ENCODE measurements at places on chromosomes 7 and 10. TPM values are rescaled to one million over a fixed set of nuclear protein-coding genes. Genes with fewer than 3 reads are reported as not detected.

CAV1 gene
- 1.9 TPM for total RNA-seq

COL17A1 gene
- not detected for total RNA-seq

FOXI2 gene
- total RNA-seq: not detected

NPTX2 gene
- total RNA-seq: not detected

CCDC3 gene
- total RNA-seq: 0.12 TPM

LRRC61 gene
- 12.8 TPM for total RNA-seq

CDHR3 gene
- 0.34 TPM for total RNA-seq

SRPK2 gene
- total RNA-seq: 108 TPM

DNA sequence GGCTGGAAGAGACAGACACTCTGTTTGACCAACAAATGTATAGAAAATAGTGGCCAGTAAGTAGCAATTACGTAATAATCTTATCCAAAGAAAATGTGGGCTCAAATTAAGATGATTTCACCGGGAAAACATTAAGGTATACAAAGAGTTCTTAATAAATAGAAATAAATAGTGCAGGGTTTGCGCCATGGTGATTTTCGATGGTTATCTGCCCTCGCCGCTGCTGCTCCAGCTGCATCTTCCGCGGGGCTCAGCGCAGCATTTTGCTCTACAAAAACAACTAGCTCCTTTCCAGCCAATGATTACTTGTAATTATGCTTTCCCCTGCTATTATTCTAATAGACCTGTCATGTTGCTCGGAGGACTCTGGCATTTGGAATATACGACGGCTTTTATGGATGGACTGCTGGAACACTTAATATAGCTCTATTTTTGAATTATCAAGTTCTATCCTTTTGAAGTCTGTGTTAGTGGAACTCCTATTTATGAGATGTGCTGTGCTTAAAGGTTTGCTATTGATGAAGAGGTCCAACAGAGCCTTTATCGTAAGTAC, 103.8 kb downstream of the BUB3 start:
- DNase-seq: no peak

DNA sequence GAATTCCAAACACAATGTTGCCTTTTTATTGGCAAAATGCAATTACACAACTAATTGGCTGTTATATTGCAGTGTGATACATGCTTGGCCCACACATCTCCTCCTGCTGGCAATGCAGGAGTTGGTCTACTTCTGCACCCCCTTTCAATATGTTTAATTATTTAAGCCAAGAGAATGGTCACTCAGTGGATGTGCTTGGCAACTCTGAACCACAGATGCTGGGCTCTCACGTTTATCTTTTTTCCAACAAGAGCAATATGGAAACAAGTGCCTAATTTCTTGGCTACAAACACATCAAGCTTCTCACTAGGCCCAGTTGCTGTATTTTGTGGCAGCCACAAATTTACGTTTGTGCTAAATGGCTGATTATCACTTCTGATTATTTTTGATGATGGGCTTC, 1149.2 kb upstream of the CELF2 start:
- DNase-seq: no peak

DNA sequence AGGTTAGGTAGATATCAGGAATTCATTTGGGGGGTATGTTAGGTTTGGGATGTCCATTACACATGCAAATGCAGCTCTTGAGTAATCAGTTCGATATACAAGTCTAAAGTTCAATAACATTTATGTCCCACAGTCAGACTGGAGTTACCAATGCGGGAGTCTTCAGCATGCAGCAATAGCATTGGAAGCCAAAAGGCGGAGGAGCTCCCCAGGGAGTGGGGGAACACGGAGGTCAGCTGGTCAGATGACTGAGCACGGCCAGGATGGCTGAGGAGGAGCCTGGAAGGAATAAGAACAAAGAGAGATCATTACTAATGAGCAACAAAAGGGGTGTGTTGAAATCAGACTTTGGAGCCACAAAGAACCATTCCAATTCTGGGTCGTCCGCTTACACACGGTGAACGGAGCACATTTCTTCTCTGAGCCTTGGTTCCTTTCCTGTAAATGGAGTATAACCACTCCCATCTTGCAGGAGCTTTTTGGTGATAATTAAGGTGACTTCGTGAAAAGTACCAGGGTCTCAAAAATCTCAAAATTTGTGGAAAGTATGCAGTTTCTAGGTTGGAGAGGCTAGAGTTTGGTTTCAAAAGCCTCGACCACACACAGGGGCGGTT, 478 bp upstream of the ZNF22 start:
- no peak for DNase-seq

DNA sequence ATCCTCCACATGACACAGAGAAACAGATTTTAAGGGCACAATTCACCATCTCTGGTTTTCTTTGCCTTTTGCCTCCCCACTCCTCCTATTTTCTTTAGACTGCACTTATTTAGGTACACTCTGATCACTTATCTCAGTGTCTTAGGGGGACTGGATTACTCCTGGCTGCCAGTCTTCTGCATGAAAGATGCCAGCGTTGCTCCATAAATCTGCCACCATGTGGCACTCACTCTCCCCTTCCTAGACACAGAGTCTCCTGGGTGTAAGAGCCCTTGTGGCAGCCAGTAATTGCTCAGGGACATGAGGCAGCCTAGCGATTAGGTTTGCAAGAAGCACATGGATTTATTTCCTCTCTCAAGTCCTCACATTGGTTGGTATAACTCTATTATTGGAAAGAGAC, 34.5 kb upstream of the RBM20 start:
- DNase-seq: no peak

DNA sequence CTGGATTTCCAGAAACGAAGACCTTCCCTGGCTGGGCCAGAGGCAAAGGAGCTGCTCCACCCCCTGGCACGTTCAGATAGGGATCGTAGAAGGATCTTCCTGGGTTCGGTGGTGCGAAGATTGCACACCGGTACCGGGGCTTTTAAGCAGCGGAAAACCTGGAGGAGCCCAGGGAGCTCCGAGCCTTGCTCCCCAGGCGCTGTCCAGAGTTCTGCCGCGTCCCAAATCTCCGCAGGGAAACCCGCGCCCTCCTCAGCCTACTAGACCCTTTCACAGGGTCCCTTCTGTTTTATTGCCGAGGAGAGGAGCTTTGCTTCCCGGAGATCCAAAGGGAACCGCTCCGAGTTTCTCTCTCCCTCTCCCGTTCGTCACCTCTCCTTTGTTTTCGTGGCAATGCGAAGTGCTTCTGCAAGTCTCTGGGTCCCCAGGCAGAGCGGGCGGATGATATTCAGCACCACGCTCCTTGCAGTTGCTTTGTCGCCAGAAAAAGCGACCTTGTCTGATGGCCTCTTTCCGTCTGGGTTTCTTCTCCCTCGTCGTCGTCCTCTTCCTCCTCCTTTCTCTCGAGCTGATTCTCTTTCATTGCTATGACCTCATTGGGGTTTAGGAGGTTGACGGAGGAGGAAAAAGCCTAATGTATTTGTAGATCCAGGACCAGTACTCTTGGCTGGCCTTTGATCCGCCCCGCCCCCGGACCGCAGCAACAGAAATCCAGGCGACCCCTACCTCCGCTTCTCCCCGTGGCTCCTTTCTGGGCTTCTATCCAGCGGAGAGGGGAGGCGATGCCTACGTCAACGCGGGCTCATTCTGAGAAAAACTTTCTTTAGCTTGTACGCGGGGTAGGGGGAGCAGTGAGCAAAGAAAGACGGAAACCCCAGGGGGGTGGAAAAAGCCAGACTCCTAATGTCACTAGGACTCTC, at the start of gene TMEM196:
TMEM196 (minus strand) TSS at position 777 of the 920 bp plus-strand sequence. CDS start 921 bp downstream, outside the sequence.
- peak; percentile 5 for DNase-seq

DNA sequence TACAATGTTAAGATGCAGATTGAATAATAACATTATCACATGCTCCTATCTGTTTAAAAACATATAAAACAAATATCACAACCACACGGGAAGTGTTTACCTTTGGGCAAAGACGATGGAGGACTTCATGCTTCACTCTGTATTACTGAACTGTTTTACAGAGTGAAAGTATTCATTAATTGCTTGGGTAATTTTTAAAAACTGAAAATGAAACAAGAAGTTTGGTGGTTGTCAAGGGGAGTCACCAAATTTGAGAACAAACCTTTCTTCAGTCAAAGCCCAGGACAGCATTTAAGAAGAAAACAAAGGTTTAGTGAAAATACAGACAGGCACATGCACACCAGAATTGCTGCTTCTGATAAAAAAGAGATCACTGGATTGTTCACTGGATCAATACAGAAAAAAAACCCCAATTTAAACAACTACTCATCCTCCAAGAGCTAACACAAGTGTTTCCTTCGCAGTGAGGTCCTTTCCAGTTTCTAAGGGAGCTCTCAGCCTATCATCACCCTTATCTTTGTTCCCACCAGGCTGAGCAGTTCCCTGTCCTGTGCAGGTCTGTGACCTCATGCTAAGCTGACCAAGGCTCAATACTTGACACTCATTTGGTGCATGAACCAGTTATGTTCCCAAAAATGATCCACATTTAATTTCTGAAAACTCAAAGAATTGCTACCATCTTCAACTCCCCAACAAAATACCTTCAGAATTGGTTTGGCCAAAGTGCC, 8.8 kb downstream of the PARP12 start:
- peak; percentile 56 for DNase-seq

DNA sequence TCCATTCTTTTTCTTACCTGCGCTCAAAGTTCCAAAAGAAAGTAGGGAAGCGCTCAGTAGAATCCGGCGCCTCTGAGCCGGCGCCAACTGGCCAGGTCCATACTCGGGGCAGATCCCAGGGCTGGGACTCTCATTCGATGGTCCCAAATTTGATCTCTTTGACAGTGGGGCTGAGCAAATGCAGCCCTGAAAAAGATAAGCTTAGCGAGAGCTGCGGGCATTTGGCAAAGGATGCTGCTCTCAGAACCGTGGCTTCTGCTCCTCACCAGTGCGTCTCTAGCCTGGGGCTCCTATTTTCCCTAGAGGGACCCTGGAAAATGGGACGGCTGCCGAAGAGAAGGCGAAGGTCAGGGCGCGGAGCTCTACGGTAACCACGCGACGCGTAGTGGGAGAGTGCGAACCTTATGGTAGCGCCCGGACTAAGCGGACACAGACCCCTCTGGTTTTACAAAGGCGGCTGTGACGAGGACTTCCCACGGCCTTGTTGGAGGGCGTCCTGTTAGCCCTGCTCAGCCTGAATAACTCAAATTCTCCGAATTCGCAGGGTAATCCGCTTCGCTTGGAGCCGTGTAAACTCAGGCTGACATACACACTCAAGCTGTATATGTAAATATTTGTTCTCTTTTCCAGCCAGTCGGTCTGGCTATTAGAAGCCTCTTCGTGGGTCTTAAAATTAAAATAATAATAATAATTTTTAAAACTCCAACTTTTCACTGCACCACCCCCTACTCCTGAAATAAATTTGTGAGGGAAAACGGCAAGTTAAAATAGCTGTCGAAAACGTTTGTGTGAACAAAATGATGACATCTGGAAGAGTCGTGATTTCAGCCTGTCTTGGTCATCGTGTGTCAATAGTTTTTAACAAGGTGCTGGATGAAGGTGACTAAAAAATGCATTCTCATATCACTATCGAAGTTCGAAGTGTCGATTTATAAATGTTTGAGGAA, 869 bp upstream of the TBX20 start:
- DNase-seq: peak; percentile 32

- no peak for DNase-seq
These were observed 550 bp upstream of the PLAU start for GRCh38 chr10:73910401-73910763.

- DNase-seq: no peak
These were observed 66.1 kb downstream of the SAMD9 start for GRCh38 chr7:93051660-93052059.

DNA sequence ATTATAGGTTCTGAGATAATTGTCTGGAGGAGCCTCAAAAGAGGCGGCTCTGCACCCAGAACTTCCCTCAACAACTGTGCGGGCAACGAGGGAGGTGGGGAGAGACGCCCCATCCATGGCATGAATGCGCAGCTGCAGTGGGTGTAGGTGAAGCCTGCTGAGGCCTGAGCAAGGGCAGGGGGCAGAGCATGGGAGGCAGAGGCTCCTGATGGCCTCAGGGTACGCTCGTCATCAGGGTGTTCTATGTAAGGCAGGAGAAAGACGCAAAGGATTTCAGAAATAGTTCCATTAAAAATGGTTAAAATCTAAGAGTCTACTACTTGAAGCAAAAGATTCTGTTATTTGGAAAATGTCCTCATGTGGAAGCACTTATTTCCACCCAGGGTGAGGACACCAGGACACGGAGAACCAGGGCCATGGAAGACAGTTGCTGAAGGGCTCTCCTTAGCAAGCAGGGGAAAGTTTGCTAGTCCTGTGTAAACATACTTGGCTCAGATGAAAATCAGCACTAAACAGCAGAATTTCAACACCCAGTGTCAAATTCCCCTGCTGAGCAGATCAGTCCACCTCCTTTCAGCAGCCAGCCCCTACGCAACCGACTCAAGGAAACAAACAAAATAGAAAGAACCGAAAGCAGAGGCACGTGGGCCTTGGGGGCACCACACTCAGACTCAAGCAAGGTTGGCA, 18.9 kb downstream of the INSIG1 start:
- DNase-seq: no peak

DNA sequence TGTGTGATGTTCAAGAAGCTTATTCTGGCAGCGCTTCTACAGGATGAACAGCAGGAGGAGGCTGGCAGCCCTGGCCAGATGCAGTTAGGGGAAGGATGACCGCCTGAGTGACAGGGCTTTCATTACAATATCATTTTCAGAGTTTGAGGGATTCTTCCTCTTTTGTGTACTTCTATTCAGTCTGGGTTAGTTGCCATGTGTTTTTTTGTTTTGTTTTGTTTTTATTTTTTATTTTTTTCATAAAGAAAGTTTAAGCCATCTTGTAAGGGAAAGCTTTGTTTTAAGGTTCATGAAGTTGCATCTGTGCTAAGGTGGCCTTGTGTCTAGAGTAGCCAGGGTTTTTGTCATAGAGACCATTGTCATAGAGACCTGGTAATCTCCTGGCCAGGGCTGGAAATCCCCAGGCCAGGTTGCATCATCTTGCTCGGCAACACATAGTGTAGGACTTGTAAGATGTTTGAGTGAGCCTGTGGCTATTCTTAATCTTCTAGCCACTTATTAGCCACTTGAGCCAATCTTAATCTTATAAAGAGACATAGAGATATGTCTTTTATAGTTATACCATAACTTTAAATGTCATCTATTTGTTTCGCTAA, 230.5 kb upstream of the TMEM229A start:
- no peak for DNase-seq

DNA sequence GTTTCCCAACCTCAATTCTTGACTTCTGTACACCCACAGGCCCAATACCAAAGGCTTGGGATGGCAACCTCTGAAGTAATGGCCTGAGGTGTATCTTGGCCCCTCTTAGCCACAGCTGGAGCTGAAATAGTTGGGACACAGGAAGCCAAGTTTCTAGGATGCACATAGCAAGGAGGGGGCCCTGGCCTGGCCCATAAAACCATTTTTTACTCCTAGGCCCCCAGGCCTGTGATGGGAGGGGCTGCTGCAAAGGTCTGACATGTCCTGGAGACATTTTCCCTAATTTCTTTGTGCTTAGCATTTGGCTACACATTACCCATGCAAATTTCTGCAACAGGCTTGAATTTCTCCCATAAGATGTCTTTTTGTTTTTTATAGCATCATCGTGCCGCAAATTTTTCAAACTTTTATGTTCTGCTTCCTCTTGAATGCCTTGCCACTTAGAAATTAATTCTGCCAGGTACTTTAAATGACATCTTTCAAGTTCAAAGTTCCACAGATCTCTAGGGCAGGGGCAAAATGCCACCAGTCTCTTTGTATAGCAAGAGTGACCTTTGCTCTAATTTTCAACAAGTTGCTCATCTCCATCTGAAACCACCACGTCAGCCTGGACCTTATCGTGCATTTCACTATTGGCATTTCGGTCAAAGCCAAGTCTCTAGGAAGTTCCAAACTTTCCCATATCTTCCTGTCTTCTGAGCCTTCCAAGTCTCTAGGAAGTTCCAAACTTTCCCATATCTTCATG, 490.8 kb downstream of the IPMK start:
- DNase-seq: no peak

All from B cell (primary cell).